ENCODE measurements at places on chromosomes 4 and X.

GRCh38 chr4:17577665-17578481 is 875 bp downstream of the LAP3 start:
- no peak for DNase-seq

GRCh38 chr4:16467061-16467460 is 240.8 kb upstream of the TAPT1 start:
- DNase-seq: no peak

DNA sequence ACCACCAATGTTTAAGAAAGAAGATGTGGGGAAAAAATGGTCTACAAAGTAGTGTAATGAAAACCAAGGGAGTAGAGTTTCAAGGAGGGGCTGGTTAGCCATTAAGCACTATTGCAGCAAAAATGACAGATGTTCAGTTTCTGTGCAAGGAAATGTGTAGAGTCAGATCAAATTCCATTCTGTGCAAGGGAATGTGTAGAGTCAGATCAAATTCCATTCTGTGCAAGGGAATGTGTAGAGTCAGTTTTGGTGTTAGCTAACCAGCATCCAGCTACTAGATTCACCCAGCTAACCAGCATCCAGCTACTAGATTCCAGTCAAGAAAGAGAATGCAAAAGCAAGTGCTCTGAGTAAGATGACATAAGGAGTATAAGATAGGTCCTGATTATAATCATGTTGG is 208.8 kb downstream of the COX18 start:
- DNase-seq: no peak

- DNase-seq: no peak
Observed at GRCh38 chrX:18297251-18297650, 57.2 kb downstream of the SCML2 start.

- DNase-seq: no peak
Observed at GRCh38 chr4:92100975-92101374, 202.8 kb upstream of the GRID2 start.

- DNase-seq: no peak
Observed at GRCh38 chr4:89301003-89301402, 6.6 kb downstream of the GPRIN3 start.

GRCh38 chrX:107659768-107660167 is 31.5 kb downstream of the PRPS1 start:
- no peak for DNase-seq

GRCh38 chrX:86910602-86911311 is 606.8 kb upstream of the KLHL4 start:
- no peak for DNase-seq

DNA sequence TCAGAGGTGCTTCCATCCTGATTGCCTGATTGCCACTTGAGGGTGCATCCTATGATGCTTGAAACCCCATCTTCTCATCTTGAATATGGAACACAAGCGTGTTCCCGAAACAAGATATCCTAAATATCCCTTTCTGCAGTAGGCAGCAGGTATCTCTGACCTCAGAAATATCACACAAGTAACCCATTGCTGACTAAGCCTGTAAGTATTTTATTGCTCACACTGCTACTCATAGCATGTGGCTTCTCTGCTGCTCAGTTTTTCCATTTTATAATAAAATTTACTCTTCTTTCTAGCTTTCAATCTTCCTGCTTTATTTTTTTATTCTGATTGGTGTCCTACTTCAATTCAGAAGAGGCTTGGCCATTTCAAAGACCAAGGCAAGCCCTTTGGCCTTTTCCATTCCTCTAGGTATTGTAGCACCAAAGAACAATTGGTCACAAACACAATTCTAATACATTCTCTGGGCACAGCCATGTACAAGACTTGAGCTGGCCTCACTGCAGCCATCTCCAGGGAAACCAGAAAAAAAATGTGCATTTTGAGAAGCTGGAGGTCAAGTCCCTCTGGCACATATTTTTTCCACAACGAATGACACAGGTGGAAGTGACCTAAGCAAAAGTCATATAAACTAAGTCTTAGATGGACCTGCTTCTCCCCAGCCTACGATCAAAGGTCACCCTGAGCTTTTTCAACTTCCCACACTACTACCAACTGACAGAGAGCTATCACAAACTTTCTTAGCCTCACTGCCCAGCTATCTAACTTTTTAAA is 107.0 kb downstream of the OR13H1 start:
- DNase-seq: no peak

- no peak for DNase-seq
Observed at GRCh38 chrX:96576368-96576767, 108.3 kb upstream of the DIAPH2 start.

DNA sequence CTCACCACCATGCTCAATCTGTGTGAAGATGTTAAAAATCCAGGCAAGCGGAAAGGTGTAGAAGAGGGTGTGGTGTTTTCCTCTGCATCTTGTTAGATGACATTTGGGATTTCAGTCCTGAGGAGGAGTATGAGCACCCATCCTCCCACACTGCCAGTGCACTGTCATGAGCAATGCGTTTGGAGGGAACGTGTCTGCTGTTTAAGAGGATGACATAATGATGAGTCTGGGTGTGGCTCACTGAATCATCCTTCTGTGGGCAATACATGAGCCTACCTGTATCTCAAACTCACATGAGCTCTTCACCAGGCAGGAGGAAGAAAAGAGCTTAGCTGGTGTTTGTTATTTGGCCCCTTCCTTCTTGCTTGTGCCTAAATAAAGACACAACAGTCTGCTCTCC is 67.9 kb upstream of the ARX start:
- no peak for DNase-seq

DNA sequence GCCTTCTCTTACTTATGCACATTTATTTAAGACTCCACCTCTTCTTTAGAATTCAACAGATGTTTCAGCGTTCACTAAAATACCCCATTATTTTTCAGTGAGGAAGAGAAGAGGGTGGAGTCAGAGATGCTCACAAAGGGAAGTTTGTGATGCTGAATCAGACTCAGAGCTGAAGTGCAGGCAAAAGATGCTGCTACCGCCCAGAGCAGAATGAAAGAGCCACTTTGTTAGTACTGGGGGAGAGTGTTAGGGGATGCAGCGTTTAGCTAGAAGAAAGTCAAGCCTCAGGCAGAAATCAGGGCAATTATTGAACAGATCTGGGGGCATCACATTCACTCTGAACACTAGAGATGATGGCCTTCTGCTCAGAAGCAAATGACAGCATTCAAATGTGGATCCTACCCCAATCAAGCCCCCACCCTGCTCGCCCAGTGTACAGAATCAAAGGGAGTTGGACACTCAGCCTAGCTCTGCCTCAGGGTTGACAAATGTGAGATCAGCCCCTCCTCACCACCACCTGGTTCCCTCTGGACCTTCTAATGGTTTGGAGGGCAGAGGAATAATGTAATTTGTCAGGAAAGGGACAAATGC is 138.3 kb downstream of the UNC5C start:
- DNase-seq: no peak

- no peak for DNase-seq
Observed at GRCh38 chr4:7539659-7540058, 104.9 kb upstream of the PSAPL1 start.

DNA sequence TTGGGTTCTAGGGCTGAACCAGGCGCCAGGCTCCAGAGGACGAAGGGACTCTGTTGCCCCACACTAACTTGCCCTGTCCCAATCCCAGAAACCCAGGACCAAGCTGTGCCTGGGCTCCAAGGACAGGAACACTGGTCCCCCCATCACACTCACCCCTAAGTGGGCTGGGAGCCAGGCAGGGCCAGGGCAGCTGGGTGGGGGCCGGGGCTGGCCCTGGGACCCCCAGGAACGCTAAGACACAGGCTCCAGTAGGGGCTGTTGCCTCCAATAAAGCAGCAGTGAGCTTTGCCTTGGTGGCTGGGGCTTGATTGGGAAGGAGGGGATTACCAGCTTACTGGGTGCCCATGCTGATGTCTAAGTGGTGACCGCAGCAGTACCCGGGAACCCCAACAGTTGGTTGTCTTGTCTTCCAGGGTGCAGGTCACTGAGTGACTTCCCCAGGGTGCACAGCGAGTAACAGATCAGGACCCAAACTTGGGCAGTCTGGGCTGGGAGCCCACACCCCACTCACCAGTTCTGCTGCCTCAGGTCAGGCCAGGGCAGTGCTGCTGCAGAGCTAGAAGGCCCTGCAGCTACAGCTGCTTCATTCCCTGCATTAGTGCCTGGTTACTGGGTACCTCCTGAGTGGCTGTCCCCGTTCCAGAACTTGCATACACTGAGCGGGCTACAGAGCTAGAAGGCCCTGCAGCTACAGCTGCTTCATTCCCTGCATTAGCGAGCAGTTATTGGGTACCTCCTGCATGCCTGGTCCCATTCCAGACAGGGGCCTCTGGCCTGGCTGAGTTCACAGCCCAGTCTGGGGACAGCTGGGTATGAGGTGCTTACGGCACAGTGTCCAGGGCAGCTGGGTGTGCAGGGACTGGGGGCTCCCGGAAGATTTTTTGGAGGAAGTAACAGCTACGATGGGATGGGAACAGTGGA is 9.4 kb upstream of the ADD1 start:
- DNase-seq: no peak

DNA sequence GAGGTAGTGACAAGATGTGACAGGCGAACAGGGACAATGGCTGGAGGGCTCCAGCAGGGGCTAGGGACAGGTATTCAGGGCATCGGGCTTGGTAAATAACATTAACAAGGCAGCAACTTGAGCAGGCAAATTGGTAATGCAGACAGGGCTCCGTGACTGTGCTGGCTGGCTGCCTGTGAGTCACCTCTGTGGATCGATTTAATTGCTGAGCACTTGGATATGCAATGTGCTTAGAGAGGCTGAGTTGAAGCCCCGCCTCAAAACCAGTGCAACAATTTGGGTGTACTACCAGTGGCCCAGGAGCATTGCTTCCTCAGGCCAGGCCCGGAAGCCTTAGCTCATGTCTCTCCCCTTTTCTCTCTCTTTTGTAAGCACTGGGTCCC is 19.5 kb downstream of the CNGA2 start:
- peak; percentile 55 for DNase-seq

- DNase-seq: no peak
Observed at GRCh38 chr4:8939840-8940742, 68.5 kb upstream of the HMX1 start.

DNA sequence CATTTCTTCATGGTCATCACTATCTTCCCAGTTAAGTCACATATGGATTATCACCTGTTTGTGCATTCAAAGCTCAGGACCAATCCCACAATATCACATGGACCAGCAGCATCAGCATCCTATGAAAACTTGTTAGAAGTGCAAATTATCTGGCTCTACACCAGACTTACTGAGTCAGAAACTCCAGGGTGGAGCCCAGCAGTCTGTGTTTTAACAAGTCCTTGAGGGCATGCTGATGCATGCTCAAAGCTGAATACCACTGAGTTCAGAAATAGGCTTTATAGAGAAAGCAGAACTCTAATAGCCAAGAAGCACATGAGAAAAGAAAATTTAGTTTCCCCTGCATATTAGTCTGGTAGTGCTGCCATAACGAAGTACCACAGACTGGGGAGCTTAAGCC is 62.4 kb upstream of the GABRQ start:
- no peak for DNase-seq

GRCh38 chrX:41542536-41542935 is 95.4 kb downstream of the NYX start:
- DNase-seq: no peak

DNA sequence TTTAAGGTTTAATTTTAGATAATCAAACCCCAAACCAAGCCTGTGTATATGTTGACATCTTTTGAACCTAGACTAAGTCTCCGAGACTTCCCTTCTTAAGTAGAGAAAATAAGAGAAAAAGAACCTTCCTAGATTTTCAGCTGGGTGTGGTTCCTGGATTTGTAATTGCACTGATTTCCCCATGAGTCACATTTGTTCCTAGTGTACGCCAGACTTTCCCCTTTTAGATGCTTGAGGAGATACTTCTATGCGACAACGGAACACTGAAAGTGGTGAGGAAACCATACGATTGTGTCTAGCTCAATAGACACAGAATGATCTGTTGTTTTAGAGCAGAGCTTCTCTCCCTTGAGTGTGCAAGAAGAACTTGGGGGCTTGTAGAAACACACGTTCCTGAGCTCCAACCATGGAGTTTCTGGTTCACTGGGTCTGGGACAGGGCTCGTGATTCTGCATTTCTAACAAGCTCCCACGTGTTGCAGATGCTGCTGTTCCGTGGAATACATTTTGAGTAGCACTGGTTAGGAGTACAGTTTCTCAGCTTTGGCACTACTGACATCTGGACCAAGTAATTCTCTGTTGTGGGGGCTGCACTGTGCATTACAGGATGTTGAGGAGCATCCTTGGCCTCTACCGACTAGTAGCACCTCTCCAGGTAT is 87.1 kb downstream of the AMELX start:
- DNase-seq: no peak

DNA sequence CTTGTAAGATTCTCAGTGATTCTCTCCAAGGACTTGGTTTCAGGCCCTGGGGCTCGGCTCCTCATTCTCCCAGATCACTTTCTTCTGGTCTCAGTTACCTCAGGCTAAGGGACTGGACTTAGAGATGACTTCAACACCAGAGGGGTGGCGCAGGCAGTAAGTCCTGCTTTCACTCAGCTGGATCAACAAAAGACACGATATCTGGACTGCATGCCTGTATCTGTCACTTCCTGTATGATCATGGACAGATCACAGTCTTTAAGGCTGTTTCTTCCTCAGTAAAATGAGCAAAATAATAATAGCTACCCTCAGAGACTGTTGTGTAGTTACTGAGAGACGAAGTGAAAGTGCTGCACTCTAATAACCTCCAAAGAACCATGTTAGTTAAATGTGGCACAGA is 19.5 kb upstream of the CXCR3 start:
- DNase-seq: no peak

GRCh38 chr4:175951794-175952193 is 113.8 kb upstream of the WDR17 start:
- DNase-seq: no peak

DNA sequence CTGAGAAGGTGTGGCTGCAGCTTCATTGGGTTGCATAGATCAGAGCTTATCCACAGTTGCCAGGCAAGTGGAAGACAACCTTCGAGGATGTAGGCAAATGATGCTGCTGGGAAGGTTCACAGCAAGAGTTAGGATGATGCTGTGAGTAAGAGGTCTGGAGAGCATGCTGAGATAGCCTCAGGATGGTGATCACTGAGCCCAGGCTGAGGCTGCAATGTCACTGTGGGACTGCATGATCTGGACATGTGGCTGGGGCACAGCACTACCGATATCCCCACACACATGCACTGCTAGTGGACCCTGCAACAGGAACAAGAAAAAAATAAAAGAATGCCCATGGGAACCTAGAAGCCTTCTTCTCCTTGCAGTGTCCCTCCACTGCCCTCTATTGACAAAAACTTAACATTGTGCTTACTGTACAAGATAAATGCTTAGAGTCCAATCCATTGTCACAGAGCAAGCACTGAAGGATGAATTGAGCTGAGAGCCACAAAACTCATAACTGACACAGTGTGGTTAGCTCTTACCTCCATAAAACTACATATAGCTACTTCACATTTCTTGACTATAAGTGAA is 105.6 kb downstream of the CNKSR2 start:
- DNase-seq: peak; percentile 1
